ENCODE measurements at places on chromosomes 2 and 18. TPM values are rescaled to one million over a fixed set of nuclear protein-coding genes. Genes with fewer than 3 reads are reported as not detected.

DNA sequence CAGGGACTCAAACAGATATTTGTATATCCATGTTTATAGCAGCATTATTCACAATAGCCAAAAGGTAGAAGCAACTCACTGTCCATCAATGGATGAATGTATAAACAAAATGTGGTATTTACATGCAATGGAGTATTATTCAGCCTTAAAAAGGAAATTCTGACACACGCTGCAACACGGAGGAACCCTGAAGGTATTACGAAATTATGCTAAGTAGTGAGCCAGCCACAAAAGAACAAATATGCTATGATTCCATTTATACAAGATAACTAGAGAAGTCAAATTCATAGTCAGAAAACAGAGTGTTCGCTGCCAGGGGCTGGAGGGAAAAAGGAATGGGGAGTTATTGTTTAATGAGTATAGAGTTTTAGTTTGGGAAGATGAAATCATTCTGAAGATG, 61.0 kb upstream of the CDKL4 start:
- DNase-seq: no peak

GRCh38 chr2:83615511-83615910, 843.6 kb downstream of the SUCLG1 start:
- no peak for DNase-seq

- DNase-seq: no peak
These were observed 121.8 kb upstream of the ZBTB14 start for GRCh38 chr18:5417342-5417741.

CYP27C1 gene
- 0.25 TPM for total RNA-seq

NDC80 gene
- total RNA-seq: 0.28 TPM

DNA sequence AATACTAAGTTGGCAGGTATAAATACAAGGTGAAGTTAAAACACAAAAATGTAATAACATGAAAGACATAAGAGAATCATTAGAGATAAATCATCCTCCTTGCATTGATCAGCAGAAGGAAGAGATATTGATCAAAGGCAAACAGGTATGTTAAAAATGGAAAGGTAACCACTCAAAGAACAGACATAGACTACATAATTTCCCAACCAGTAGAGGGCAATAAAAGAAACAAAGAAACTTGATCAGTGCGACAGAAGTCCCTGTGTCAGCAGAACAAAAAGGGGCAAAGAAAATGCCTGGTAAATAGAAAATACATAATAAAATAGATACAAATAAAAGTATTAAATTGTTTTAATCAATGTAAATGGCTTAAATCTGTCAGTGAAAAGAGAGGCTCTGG, 53.6 kb downstream of the FAM228A start:
- no peak for DNase-seq

MC5R gene
- not detected for total RNA-seq

DNA sequence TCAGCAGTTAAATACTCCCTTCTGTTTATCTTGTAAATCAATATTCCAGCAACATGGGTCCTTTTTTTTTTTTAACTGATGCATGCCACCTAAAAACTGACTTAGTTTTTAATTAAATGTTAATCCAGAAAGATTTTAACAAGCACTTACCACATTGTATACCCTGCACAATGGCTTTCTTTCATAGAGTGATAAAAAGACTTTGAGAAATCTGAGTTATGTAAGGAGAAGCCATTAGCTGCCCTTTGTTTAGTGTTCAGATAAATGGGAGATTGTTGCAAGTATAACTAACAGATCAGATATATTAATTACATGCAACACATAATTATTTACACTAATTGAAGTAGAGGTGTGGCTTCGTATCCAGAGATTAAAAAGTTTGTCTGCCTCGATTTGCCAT, 22.7 kb upstream of the NFATC1 start:
- DNase-seq: no peak

CRYBA2 gene
- not detected for total RNA-seq

GRCh38 chr2:55459279-55459678, 39.6 kb upstream of the CCDC88A start:
- no peak for DNase-seq

DNA sequence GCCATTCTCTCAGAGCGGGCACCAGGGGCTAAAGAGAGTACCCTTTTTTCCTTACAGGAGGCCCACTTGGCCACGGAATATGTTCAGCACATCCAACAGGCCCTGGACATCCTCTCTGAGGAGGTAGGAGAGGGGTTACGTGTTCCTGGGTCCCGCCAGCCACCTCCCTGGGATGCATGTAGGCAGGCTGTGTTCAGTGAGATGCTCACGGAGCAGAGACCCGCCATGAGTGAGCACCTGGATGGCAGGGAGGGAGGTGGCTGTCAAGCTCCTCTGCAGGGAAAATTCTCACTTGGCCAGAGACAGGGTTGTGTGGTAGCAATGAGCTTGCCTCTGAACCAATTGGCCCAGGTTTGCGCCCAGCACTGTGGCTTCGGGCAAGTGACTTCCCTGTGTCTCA, 123.1 kb upstream of the PPP1CB start:
- DNase-seq: no peak

DNA sequence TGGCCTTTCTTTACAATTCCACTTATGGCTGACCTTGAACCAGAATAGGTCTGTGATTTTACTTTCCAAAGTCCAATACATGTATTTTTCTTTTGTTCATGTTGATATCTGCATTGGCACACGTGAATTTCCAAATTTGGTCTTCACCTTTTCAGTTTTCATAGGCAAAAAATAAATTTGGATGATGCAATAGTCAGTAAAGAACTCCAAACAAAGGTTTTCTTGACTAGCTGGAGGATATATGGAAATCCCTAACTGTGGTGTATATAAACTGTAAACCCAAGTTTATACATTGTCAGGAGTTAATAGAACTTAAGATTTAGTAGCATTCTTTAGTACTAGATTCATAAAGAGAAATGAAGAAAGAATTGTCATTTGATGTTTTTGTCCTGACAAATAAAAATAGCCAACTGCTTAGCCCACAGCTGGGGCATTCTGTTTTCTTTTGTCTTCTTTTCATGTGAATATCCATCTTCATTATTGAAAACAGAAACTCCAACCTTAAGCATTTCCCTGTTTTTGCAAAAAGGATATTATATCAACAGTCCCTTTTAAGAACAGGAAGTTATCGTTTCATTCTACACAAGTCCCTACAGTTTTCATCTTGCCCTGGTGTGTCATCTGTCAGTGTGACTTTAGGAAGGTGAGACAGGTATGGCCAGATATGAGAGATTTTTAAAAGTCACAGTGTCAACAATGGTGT, 132.9 kb downstream of the BCL2 start:
- no peak for DNase-seq

GRCh38 chr18:7237673-7238272, 6.9 kb downstream of the LRRC30 start:
- no peak for DNase-seq

GRCh38 chr2:96336104-96336775, 674 bp downstream of the NCAPH start:
- DNase-seq: no peak

DNA sequence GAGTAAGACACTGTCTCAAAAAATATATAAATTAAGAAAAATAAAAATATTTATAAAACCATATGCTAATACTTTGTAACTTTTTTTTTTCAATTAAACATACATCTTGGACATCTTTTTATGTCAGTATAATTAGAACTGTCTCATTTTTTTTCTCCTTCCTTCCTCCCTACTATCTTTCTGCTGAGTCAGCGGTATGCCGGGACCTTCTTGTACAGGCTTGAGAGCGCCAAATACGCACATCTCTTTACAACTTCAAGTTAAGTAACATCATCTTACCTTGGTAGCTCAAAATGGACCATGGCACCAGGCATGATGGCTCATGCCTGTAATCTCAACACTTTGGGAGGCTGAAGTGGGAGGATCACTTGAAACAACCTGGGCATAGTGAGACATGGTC, 153.4 kb downstream of the FAM161A start:
- DNase-seq: no peak

GRCh38 chr2:209719034-209719433, 52.6 kb upstream of the UNC80 start:
- DNase-seq: no peak

FER1L5 gene
- 0.17 TPM for total RNA-seq

IL18RAP gene
- total RNA-seq: 0.23 TPM

MPP4 gene
- total RNA-seq: not detected

GRCh38 chr2:233373316-233373715, 19.0 kb downstream of the DGKD start:
- no peak for DNase-seq

- no peak for DNase-seq
These were observed 166.7 kb downstream of the MEIS1 start for GRCh38 chr2:66601624-66602023.

LBX2 gene
- 0.51 TPM for total RNA-seq

ZSWIM2 gene
- not detected for total RNA-seq

L3MBTL4 gene
- 36.9 TPM for total RNA-seq

- DNase-seq: no peak
These were observed 62.3 kb downstream of the SOWAHC start for GRCh38 chr2:109676346-109676902.
